T-helper 2 cell treated with Interferon-gamma antibody and Interleukin-4, amounts not matched to agents 5 μg/mL and 100 μg/mL, for 36 hours (primary cell): ENCODE measurements at places on chromosomes 3 and 15.
A peak's percentile ranks its signal among the peaks of the same experiment; 100 is the strongest.

DNA sequence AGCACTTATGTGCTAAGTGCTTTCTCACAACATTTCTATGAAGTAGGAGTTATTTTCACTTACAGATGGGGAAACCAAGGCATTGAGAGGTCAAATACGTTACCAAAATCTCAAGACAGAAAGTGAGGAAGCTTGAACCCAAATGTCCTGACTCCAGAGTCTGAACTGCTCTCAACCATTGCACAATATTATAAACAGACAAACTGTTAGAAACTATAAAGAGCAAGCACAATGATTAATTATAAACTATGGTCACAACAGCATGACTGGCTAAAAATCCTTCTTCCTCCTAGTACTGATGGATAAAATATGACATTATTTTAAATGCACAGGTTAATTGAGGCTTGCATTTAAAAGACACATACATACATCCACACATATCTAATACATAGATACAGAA is 77.9 kb upstream of the ASB14 start:
- DNase-seq: no peak

DNA sequence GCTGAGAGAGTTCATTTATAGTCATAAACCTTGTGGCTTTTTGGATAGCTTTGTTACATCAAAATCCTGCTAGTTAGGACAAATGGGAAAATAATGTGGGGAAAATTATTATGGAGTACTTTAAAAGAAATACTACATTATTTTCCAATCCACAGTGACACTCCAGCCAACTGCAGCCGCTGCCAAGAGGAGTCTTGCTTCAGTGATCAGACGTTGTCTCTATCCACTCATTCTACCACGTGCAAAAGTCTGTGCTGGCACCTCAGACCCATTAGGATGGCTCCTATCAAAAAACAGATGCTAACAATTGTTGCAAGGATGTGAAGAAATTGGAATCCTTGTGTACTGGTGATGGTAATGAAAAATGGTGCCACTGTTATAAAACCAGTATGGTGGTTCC is 128.6 kb upstream of the IQSEC1 start:
- no peak for DNase-seq

DNA sequence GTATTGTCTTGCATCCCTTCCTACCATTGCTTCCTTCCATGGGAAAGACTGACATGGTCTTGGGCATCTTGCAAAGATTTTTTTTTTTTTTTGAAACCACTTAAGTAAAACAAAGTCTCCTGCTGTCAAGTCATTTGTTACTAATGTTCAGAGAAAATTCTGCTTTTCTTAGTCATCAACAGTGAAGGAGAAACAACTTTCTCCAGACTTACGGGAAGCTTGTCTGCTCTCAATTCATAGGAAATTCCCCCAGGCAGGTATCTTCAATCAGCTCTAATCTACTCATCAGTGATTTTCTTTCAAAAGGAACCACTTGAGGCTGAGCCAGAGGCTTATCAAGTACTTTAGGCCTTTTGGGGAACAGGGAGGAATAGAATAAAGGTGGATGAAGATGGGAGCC is 15.9 kb upstream of the DRD3 start:
- no peak for DNase-seq

GRCh38 chr3:167887096-167887495 is 151.6 kb downstream of the SERPINI1 start:
- DNase-seq: no peak

DNA sequence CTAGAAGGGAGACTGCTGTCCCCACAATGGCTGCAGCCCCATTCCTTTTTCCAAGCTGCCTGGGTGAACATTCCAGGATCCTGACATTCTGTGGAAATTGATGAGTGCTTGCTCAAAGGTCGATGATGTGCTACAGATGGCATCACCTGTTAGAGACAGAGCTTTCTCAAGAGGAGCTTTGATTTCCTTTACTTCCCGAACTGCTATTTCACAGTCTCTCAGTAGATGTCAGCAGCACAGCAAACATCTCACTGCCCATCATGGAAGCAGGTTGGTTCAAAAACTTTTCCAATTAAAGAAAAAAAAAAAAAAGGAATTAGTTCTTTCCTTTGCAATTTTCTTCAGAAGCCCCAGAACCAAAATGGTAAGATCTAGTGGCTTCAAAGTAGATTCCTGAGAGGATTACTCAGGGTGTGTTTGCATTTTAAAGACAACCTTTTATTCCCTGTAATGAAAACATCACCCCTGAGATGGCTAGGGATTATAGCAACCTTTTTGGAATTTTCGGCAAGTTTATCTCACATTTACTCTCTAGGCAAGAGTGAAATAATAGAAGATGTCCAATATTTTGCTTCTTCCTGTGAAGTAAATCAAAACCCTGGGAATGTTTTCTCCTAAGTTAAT is 44.8 kb downstream of the POLR2M start:
- DNase-seq: no peak

GRCh38 chr3:102142379-102143060 is 292.3 kb upstream of the ZPLD1 start:
- DNase-seq: no peak

GRCh38 chr3:195394700-195395099 is 48.1 kb downstream of the ACAP2 start:
- DNase-seq: no peak

DNA sequence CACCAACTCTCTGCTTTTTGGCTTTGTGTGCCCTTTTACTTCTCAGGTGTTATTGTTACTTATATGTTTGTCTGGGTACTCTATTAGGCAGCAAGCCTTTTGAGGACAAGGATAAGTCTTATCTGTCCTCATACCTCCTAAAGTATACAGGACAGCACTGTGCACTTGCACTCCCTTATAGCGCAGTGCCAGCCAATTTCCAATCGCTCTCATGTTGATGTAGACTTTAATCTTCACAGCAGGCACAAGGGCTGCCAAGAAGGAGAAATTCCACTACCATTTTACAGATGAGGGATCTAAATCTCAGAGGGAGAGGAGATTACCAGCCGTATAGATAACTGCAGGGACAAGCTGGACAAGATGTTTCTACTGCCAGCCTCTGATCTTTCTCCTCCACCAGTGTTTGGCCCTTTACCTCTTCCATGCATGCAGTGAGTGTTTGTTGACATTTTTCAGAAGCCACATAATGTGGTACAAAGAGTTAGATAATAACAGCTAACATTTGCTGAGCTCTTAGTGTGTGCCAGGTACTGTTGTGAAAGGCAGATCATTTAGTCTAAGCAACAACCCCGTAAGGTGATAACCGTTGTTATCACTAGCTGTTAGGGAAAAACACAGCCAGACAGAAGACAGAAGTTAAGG is 30.1 kb downstream of the SST start:
- no peak for DNase-seq

GRCh38 chr15:59166166-59166565 is 40.5 kb upstream of the LDHAL6B start:
- no peak for DNase-seq

DNA sequence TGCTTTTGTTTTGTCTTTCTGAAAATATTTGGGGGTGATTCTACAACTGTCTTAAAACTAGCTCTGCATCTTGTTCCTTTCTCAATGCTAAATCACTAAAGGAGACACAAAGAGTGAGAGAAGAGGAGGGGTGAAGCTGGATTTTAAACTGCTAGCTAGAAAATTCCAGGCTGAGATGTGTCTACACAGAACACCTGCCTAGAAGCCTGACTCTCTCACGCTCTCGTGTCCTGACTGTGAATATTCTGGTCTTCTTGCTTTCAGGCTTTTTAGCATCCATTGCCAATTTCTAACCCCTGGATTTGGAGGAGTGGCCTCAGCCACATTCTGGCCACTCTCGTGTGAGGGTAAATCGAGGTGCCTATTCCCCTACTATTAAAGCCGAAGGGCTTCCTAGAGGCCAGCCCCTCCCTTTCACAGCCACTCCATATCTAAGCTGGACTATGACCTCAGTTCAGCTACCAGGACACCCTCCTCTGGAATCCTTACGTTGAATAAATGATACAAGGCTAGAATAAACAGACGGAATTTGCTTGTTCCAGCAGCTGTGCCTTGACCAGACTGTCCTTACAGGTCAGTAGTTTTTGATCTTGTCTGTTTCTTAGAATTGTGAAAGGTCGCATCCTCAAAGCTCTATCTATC is 148.2 kb upstream of the FEZF2 start:
- no peak for DNase-seq

DNA sequence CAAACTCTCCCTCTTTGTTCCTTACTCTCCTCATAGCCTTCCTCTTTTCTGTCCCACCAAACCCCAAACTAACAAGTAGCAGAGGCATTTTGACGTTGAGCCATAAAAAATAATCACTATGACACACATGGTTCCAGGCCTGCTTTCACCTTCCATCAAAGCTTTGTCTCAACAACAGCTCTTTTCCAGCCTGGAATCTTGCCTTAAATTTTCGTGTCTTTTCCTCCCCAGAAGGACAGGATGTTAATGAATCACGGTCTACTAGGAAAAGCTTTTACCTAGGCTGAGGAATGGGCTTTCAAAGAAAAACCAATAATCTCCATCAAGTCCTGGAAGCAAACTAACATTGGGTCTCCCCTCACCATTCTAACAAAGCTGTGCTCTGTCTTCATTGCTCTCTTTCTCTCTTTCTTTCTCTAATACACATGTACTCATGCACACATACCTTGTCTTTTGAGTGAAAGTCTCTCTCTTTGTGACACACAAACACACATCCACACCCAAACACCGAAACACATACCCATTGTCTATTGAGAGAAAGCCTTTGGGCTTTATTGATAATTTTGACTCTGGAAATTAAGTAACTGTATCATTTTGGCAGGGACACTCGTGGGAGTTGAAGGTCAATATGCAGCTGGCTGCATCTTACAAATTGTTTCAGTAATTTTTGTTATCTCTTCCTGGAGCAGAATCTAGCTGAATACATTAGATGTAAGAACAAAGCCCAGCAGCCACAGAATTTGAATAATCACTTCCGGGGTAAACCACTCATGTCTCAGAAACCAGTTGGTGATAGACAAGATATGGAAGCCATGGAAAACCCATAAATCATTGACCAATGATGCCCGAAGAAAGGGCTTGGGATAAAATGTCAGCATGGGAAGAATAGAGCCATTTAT is 107.4 kb upstream of the SLC4A7 start:
- DNase-seq: peak; percentile 42

DNA sequence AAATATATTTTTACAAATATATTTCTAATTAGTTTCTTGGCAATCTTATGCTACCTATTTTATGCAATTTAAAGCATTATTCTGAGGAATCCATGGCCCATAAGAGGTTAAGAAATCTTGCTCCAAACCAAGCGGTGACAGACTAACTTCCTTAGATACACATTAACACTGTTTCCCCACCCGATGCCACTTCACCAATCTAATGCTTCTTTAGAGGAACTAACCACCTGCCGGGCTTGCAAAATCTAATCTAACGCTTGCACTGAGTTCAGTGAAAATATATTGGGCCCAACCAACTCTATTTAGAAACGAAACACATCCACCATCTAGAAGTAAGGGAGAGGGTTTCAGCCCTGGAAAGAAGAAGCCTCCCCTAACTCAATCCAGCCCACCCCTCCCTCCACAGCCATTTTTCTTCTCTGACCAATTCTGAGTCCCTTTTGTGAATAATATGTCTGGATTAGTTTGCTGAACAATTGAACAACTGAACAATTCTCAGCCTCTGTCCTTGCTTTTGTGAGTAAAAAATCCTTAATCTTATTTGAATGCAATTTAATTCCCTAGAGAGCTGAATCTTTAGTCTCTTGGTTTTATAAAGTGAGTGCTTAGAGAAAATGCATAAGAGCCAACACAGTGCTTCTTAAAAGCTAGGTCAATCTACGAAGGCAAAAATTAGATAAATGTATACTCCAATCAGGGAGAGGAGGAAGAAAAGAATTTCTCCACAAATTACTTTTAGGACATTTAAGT is 150.4 kb upstream of the ADAMTS9 start:
- no peak for DNase-seq

DNA sequence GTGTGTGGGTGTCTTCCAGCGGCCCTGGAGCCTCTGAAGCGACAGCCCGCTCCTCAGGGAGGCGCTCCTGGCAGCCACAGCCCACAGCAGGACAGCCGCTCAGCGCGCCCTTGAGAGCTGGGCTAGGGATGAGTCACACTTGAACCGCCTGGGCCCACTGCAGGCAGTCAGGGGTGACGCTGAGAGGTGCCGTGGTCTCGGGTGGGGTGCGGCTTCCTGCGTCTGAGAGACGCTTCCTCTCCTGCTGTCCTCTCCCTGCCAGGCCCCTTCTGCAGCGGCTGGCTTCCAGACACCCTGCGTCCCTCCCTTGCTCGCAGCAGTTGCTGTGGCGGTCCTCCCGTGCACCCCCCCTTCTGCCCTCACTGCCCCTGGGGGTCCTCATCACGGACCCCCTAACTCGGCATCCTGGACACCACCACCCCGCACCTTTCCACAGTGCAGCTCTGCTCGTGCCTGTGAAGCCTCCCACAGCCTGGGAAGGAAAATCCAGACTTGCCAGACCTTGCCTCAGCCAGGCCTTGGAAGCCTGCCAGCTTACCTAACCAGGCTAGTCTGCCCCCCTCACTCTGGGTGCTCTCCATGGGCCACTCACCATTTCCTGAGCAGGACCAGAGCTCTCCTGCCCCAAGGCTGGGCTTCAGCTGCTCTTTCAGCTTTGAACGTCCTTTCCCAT is 1.1 kb upstream of the SPTBN5 start:
- DNase-seq: peak; percentile 63

- DNase-seq: no peak
Measured at GRCh38 chr15:64333986-64334929, 21.7 kb downstream of the CSNK1G1 start.

DNA sequence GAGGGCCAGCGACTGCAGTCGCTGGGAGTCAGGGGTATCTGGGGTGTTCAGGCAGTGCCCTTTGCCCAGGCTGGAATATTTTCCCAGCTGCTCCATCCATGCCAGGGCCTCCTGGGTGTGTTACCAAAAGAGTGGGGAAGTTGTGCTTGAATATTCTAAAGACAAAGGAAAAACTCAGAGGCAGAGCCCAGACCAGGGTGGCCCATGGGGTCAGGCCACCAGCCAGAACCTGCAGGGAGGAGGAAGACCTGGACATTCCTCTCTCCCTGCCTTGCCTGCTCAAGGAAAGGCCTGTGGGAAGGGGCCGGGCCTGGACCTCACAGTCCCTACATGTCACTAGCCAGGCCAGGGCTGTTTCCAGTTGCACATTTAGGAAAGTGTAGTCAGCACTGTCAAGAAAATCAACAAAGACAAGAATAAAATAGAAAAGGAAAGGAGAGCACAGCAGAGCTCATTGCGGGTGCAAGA is 16.0 kb upstream of the KLF15 start:
- DNase-seq: no peak

GRCh38 chr15:45521596-45522327 is 793 bp downstream of the SLC30A4 start:
- no peak for DNase-seq

DNA sequence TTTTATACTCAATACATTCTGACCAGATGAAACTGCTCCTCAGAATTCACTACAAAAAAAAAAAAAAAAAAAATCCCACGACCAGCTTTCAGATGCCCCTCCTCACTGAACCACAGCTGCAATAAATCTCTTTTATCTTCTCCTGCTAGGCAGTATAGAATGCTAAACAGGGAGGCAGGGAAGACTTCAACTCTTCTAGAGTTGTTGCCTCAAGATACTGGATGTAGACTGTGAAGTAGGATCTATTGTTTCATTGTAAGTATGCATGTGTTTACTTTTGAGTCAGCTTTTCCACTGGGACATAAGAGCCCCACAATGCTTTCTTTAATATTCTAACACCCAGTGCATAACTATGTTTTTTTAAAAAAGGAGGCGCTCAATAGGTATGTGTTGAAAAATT is 401.4 kb downstream of the TBL1XR1 start:
- no peak for DNase-seq
